NCI-H510A (cell line): ENCODE measurements at places on chromosomes 12 and 14.

GRCh38 chr12:109214131-109214530, 95.0 kb downstream of the FOXN4 start:
- no peak for DNase-seq

DNA sequence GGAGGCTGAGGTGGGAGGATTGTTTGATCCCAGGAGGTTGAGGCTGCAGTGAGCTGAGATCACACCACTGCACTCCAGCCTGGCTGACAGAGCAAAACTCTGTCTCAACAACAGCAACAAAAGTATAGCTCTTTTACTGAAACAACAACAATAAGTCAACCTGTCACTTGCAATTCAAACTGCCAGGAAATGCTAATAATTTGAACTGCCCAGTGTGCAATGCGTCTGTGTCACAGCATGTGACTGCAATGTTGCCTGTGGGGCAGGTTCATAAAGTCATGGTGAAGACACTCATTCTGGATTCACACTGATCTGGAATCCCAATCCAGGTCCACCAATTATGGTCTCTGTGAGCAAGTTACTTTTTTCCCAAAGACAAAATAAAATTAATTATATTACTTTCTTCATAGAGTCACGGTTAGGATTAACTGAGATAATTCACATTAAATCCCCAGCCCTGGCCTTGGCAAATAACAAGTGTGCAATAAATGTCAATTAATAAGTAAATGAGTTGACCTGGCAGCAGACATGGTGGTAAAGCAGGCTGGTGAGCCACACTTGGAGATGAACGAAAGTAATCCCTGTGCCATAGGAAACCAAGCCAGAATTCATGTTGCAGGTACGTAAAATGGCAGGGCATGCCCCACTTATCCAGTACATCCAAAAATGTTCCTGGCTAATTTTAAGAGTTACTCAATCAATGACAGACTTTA, 89.1 kb upstream of the CPSF6 start:
- no peak for DNase-seq

GRCh38 chr12:24861766-24862540, 86.9 kb downstream of the BCAT1 start:
- DNase-seq, result no peak

DNA sequence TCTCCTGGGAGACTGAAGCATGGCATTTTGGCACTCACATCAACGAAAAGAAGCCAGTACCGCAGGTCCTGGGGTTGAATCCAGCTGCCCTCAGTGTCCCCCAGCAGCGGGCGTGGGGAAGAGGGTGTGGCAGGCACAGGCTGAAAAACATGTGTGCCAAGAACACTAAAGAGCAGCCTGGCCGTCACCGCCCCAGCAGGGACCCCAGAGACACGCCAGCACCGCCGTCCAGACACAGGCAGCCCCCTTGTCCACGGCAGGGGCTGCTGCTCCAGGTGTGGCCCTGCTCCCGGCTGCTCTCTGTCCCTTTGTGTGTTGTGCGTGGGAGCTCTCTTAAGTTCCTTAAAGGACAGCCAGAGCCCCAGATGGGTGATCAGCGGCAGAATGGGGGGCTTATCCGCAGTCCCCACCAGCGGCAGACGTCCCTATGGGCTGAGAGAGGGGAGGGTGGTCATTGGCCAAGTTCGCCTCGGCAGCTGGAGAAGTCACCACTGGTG, 556 bp downstream of the PHETA1 start:
- DNase-seq, result no peak

DNA sequence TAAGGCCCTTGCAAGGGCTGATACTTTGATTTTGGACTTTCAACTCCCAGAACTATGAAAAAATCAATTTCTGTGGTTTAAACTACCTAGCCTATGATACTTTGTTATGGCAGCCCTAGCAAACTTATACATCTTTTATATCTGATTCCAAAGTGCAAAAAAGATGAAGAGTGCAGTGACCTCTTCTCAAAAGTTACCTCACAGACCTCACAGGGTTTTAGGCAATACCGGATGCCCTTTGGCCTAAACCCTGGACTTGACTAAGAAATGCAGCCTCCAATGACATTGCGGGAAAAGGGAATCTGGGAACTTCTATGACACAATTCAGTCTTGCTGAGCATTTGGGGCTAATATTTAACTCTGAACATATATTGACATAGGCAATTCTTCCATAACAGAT, 63.3 kb downstream of the IGF1 start:
- DNase-seq, result no peak

DNA sequence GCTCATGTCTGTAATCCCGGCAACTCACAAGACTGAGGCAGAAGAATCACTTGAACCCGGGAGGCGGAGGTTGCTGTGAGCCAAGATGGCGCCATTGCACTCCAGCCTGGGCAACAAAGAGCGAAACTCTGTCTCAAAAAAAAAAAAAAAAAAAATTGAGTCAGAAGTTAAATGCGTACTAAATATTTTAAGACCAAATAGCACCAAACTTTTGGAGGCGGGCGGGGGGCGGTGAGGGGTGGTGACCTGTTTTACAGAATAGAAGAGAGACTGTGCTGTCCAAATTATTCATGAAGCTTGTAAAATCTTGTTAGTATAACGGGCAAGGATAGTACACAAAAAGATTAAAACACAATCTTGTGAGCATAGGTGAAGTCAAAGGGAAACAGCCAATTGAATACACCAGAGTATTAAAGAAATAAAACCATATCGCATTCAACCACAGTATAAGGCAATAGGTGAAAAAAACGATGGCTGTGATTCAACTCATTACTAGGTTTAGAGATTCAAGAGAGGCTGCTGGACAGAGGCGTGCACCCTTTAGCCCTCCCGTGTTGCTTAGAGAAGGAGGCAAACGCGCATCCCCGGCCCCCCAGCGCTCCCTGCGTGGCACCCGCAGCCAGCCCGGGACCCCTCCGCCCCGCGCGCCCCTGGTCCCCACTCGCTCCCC, 571 bp downstream of the ZNF891 start:
- no peak for DNase-seq

GRCh38 chr14:52043690-52044089, 25.2 kb downstream of the NID2 start:
- no peak for DNase-seq

GRCh38 chr14:31843361-31844091, 233.6 kb upstream of the ARHGAP5 start:
- DNase-seq, result no peak

GRCh38 chr12:65962036-65962430, 137.8 kb downstream of the HMGA2 start:
- DNase-seq, result no peak

- no peak for DNase-seq
Measured at GRCh38 chr12:104855599-104855998, 102.5 kb downstream of the SLC41A2 start.

DNA sequence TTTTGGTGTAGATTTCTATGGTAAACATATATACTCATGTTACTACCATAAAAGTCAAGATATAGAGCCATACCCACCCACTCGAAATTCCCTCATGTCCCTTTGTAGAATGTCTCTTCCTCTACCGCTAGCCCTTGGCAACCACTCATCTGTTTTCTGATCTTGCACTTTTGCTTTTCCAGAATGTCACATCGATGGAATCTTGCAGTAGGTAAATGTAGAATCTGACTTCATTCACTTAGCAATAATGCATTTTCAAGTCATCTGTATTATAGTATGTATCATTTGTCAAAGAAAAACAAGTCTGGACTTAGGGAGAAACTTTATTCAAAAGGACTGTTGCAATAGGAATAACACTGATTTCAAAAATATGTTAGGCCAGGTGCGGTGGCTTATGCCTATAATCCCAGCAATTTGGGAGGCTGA, 19.3 kb upstream of the CLEC2D start:
- DNase-seq, result no peak

DNA sequence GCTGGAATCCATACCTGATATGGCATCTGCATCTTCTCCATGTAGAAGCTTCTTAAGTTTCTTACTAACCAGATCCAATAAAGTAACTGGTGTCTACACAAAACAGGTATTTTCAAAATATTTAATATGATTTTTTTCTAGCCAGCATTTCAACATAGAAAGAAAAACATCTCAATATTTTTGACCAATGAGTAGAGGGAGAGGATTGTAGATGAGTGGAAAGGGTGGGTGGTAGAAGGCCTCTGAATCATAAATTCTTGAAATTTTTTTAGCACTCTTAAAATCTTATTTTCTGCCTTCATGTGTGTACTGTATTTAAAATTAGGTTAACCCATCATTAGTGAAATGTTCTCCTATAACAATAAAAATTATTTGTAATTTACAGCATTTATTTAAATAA, 18.0 kb downstream of the DEPDC4 start:
- DNase-seq, result no peak

GRCh38 chr14:93317210-93317874, 15.5 kb downstream of the BTBD7 start:
- DNase-seq, result no peak

GRCh38 chr12:112741106-112741505, 50.4 kb upstream of the RPH3A start:
- no peak for DNase-seq

DNA sequence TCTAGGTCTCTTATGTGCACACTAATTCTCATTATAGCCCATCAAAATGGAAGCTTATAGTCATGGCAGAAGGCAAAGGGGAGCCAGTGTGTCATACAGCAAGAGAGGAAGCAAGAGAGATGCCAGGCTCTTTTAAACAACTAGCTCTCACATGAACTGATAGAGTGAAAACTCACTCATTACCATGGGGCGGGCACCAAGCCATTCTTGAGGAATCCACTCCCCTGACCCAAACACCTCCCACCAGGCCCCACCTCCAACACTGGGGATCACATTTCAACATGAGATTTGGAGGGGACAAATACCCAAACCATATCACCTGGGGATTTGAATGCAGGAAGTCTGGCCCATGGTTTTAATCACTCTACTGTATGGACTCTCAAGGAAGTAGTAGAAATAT, 36.9 kb upstream of the CRACR2A start:
- DNase-seq, result no peak
